ENCODE measurements at places on chromosomes 6 and 20. TPM values are rescaled to one million over a fixed set of nuclear protein-coding genes. Genes with fewer than 3 reads are reported as not detected.
A peak's percentile ranks its signal among the peaks of the same experiment; 100 is the strongest.

- DNase-seq: no peak
Observed at GRCh38 chr6:105911106-105911629, 175.0 kb upstream of the PRDM1 start.

DNA sequence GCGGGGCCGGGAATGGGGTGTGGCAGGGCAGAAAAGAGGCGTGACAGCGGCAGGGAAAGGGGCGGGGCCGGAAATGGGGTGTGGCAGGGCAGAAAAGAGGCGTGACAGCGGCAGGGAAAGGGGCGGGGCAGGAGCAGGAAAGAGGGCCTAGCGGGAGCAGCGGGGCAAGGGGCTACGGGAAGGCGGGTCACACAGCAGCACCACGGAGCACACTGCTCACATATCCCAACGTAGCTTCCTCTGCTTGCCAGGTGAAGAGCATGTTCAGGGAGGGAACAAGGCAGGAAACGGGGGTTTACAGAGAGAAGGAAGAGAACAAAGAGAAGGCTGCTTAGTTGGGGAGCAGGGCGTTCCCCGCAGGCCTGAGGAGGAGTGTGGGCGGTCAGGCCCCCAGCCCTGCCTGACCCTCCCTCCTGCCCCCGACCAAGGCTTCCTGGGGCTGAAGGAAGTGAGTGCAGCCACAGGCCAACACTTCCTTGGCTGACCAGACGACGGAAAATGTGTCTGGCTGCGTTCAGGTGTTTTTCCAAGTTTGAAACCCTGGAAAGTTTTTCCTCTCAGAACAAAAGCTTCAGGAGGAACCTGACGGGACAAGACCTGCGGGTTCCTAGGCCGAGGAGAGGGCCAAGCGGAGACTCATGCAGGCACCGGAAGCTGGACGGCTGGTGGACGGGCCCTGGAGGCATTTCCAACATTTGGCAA lies 13.8 kb downstream of the UCKL1 start:
- peak; percentile 63 for DNase-seq

DNA sequence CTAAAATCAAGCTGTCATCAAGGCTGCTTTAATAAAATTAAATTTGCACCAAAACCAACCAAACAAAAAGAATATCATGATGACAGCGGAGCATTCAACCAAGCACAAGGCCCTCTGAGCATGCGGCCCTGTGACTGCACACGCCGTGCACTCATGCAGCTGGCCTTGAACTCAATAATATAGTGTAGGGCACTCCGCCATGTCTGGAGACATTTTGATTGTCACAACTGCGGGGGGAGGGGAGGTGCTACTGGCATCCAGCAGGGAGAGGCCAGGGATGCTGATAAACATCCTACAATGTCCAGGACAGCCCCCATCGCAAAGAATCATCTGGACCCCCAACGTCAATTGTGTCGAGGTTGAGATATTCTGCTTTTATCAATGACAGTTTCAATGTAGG lies 9.7 kb downstream of the MOCS3 start:
- DNase-seq: no peak

DNA sequence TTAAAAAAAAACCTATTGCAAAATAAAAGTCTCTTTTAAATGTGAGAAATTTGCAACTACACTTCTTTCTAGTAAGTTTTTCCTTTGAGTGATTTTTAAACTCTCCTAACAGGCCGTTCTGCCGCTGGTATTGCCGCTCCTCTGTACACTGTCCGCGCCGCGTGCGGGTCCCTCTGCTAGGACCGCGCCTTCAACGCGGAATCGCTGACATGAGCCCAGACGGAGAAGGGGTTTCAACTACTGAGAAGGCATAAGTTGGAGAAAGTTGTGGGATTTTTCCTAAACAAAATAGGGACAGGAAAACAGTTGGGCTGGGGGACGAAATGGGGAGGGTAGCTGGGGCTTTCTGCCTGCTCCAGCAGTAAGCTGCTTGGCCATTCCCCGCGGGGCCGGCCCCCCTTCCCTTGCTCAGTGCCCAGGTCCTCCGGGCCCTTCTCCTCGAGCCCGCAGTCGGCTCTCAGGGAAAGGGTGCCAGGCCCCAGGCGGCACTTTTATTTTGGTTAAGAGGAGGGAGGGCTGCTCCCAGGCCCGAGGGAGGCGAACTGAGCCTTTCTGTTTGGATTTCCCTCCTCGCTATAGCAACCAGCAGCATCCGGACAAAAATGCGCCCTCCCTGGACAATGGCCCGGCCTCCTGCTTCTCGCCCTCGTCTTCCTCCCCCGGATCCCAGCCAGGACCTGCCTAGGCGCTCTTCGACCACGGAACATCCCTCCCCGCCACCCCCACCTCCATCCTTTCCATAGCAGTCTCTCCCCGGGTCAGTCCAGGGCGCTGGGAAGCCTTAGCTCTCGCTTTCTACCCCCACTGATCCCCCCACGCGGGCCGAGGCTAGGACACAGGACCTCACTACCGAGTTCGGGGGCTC lies 6.8 kb upstream of the POU3F2 start:
- no peak for DNase-seq

Gene MAP7
- 48.7 TPM for total RNA-seq

GRCh38 chr6:3372912-3373554 lies 83.8 kb downstream of the SLC22A23 start:
- DNase-seq: no peak

DNA sequence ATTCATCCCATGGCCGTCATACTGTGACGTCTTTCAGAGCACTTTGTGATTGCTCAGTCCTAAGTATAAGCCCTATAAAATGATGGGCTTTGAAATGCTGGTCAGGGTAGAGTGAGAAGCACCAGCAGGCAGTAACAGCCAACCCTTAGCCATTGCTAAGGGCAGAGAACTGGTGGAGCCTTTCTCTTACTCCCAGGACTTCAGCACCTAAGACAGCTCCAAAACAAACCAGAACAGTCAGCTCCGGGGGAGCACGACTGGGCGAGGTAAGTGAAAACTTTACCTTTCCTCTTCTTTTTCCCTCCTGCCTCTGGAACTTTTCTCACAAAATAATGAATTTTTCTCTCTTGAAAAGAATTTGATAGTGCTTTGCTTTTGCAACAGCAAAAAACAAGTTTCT lies at the start of gene VIP:
Gene VIP, plus strand, starts transcription at position 104 of the 400 bp plus-strand sequence. CDS start 1,381 bp downstream, outside the sequence.
- DNase-seq: no peak

Gene SLPI
- total RNA-seq: 8.2 TPM

DNA sequence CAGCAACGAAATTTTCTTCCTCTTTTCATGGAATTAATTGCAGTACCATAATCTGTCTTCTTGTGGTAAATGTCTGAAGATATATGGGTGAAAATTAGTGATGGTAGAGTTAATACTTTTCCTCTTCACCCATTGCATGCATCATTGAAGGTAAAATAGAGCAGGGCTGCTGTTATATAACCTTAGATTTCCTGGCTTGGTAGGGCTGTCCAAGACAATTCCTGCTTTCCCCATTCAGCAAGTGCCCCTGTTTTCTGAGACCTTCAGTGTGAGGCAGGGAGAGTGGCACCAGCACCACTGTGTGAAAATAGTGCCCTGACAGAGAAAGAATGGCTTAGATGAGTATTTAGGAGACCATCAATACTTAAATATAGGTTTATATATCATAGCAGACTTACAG lies 202.0 kb downstream of the ZFAND3 start:
- no peak for DNase-seq

DNA sequence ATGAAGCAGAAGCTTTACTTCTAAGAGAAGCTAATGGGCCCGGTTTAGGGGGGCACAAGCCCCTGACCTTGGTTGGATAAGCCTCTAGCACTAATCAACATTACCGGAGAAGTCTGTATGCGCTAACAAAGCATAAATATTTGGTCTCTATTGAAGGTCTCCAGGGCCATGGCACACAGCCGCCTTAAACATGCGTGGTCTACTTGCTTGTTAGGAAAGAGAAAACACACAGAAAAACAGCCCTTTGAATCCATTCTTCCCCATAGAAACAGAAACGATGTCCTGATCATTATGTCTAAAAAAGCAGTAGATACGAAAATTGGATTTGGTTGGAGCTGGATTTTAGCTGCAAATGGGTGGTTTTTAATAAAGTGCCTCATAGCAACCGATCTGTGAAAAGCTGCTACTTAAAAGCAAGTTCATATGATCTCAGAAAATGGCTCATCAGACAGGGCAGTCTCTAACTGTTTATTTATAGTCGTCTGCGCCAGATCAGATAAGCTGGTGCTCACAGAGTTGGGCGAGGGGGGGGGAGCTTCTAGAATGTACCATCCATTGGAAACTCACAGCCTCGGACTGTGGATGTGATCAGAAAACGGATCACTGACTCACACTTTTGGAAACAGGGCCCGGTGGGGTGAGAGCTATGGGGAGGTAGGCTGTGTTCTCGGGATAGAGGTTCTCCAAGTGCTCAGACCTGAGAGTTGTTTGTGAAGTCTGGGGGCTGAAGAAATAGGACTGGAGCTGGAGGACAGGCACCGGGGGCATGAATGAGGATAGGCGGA lies 35.3 kb upstream of the APCDD1L start:
- DNase-seq: peak; percentile 9

Gene C6orf15
- total RNA-seq: not detected

Gene OVOL2
- total RNA-seq: 4.8 TPM

Gene CLDN20
- total RNA-seq: not detected

DNA sequence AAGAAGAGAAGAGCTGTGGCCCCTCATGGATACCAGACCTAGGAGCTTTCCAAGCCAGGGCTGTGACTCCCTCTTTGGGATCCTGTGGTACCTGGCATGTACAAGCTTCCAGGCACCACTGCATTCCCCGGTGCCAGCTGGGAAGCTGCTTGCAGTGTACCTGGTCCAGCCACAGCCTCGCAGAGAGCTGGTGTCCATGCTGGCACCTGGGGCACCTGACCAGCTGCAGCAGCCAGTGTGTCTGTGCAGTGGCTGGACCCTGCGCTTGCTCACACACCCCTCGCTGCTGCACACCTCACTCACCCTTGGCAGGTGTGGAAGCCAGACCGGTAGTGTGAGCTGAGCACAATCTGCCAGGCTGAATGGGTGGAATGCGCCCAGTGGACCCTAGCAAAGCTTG lies 190.9 kb upstream of the MAN1A1 start:
- no peak for DNase-seq

GRCh38 chr20:45350217-45350616 lies 2.0 kb upstream of the SDC4 start:
- no peak for DNase-seq

- DNase-seq: no peak
Observed at GRCh38 chr6:66226109-66226508, 519.1 kb upstream of the EYS start.

Gene SLC26A8
- total RNA-seq: 52.0 TPM

Gene OR2J3
- total RNA-seq: 2.9 TPM

DNA sequence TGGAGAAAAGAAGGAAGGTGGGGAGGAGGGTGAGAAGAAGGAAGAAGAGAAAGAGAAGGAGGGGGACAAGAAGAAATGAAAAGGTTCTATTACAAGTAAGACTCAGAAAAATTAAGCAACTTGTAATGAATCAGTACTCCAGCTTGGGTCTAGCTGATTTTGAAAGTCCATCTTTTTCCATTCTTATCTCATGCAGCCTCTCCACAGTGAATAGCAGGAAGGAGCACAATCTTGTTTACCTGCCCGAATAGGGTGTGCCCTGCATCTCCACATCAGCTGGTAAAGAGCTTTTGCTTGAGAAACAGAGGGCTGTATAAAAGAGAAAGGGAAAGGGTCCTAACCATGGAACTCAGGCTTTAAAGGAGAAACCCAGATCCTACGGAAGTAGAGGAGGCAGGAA lies 348.8 kb downstream of the TPBG start:
- no peak for DNase-seq

GRCh38 chr6:11585426-11586016 lies 48.0 kb downstream of the TMEM170B start:
- no peak for DNase-seq

GRCh38 chr20:7849675-7850074 lies 90.6 kb downstream of the HAO1 start:
- DNase-seq: no peak

DNA sequence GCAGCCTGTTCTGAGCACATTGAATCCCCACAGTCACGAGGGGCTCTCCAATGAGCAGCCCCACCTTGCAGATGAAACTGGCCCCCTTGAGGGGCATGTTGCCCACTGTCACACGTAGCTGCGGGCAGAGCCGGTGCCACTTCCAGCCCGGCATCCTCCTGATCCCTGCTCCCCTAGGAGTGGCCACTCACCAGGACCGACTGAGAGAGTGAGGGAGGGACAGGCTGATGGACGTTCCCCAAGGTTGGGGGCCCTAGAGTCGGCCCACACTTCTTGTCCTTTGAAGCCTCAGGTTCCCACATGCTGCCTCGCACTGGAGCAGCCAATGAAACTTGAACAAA lies 10.5 kb downstream of the ENTPD6 start:
- DNase-seq: no peak

DNA sequence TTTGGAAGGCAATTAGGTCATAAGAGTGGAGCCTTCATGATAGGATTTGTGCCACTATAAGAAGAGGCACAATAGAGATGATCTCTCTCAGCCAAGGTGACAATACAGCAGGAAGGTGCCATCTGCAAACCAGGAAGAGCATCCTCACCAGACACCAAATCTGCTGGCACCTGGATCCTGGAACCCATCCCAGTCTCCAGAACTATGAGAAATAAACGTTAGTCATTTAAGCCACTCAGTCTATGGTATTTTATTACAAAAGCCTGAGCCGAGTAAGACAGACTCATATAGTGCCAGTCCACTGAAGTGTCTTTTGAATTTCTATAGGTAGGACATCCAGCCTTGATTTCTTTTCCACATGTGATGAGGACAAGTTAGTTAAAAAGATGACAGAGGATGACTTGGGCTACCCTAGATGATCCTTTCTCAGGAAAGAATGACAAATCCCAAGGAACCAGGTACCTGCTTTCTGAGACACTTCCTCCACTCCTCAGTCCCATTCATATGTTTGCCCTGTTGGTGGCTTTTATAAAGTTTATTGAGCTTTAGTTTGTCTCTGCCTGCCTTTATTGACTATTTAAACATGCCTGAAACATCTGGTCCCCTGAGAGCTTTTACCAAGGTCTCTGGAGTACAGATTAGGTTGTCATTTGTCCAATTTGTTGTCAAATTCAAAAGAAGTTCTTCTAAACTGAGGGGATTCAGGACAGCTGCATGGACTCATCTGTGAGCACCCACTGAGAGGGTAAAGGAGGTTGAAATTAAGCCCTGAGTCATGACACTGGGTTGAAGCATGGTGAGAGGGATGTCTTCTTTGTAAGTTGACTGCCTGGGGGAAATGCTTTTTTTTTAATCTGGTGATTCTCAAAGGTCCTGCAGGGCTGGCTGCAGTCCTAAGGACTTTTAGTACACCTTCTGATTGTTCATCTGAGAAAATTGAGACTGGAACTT lies 165.0 kb upstream of the PLCB4 start:
- DNase-seq: no peak

GRCh38 chr6:143333081-143333480 lies 117.4 kb downstream of the ADAT2 start:
- DNase-seq: no peak

GRCh38 chr20:25987073-25987927 lies 290.6 kb upstream of the ZNF337 start:
- peak; percentile 59 for DNase-seq

Gene AGPAT1
- 107 TPM for total RNA-seq

Gene TMEM244
- total RNA-seq: not detected
